ENCODE measurements at places on chromosomes 12 and 14.

DNA sequence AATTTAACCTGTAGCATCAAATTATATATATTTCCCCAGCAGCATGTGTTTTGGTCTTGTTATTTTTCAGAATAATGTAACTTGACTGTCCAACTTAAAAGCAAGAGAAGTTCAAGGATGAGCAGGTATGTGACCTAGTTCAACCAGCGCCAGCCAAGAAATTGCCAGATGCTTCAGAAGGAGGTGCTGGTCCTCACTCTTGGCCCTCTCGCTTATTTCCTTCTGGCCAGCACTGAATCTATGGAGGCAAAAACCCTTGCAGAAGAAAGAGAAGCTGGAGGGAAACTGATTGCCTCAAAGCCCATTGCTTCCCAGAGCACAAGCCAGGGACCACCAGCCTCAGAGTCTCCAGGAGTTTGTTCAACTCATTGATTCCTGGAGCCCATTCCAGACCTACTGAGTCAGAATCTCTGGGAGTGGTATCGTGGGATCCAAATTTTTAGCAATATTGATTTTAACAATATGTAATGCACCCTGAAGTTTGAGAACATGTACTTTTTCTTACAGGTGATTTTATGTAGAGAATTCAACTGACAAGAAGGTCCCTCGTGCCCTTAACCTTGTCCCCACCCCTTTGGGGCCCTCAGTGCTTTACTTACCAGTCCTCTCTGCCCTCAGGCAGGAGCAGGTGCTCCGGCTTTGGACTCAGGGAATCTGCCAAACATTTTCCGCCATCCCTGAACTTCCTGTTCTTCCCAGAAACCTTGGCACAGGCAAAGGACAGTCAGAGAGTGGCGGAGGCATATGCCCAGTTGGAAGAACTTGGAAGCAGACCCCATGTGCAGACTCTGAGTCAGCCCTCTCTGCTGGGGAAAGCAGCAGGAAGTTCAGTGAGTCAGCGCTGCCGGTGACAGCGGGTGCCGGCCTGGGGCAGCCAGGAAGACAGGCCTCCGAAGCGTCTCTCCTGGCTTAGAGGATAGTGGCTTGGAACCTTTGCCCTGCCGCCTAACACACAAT is 10.4 kb downstream of the BEST3 start:
- DNase-seq, result no peak

DNA sequence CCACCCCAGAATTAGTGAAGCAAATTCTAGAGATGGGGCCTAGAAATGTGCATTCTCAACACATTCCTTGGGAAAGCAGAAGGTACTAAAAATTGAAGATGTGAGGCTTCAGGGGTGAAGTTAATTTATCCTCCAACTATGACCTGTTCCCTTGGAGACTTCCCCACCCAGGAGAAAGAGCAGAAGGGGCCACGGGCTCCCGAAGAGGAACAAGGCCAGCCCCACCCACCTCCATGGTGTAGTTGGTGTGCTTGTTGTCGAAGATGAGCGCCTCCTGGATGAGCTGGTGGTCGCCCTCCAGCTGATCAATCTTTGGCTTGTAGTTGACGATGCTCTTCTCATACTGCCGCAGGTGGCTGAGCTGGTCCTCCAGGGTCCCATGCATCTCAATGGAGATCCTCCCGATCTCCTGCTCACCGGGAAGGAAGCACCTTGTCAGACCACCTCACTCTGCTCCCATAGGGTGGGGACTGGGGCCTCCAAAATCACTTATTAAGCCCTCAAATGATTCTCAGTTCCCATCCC is 87.8 kb upstream of the ZFP36L1 start:
- no peak for DNase-seq

DNA sequence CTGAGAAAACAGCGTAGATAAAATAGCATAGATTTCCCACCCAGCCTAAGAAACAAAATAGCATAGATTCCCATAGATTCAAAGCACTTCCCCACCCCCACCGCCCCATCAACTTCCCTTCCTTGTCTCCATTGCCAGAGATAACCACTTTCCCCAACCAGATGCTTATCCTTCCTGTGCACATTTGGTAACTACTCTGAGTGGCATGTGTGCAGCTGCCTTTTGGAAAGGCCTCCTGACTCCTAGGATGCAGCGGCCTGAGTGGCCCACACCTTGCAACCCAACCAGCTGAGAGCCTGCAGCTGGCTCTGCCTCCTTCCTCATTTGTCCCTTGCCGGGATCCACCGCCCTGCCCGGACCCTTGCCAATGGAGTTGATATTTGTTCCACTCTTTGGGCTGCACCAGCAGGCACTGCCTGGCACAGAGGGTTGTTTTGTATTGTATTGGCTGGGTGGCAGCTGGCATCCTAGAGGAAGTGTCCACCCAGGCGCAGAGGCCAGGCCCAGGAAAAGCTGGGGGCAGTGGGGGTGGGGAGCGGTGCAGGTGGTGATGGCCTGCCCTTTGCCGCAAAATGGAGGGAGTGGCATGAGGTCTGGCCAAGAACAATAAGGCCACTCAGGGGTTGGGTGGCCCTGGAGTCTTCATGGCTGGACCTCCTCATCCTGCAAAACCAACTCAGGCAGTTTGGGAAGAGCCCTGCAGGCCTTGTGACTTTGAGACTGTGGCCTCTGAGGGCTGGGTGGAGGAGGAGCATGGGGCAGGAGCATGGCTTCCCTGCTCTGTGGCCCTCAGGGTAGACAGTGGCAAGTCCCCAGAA is 4.9 kb downstream of the SLC48A1 start:
- no peak for DNase-seq

- no peak for DNase-seq
Measured at GRCh38 chr12:14777271-14777670, 26.0 kb downstream of the WBP11 start.

DNA sequence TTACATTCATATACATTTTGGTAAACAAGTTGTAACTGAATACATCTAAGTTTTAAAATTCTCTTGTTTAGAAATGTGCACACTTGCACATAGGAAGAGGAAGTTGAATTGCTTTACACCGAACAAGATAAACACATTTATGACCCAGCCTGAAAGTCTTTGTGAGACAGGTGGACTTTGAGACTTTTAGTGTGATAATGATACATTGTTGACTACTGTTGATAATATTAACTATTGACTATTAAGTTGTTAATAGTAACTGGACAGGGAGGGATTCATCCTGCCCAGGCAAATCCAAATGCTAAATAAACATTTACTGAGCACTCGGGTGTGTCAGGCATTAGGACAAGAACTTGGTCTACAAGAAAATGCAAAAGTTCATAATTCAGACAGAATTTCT is 68.0 kb downstream of the AVPR1A start:
- DNase-seq, result no peak

DNA sequence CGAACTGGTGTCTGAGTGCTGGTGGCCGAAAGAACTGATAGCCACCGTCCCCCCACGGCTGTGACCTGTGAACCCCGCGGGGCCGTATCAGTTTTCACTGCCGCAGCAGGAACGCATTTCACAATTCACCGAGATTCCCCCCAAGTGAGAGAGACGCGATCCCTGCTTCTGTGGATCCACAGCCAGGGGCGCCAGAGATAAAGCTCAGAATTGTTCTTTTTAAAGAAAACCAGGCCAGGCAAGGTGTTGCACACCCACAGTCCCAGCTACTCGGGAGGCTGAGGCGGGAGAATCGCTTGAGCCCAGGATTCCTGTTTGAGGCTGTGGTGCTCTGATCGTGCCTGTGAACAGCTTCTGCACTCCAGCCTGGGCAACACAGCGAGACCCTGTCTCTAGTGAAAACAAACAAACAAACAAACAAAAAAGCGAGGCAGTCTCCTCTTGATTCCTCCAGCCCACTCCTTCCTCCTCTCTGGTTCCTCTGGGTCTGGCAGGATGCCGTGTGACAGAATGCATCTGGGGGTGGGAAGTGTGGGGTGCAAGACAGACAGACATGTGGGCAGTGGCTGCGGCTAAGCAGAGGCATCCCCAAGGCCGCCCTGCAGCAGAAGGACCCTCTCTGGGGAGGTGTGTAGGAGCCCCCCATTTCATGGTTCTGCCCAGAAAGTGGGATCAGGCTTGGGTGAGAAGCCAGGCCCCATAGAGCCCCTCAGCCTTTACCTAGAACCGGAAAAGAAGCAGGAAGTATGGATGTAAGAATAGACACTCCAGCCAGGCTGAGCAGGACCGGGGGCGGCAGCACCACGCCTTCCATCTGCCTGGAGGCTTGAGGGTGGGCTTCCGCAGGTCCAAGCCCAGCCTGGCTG is 39.2 kb upstream of the PPP1R13B start:
- no peak for DNase-seq

- no peak for DNase-seq
Measured at GRCh38 chr12:108356835-108357806, 18.0 kb upstream of the CMKLR1 start.

- DNase-seq, result no peak
Measured at GRCh38 chr14:71474301-71475265, 457.6 kb upstream of the RGS6 start.

DNA sequence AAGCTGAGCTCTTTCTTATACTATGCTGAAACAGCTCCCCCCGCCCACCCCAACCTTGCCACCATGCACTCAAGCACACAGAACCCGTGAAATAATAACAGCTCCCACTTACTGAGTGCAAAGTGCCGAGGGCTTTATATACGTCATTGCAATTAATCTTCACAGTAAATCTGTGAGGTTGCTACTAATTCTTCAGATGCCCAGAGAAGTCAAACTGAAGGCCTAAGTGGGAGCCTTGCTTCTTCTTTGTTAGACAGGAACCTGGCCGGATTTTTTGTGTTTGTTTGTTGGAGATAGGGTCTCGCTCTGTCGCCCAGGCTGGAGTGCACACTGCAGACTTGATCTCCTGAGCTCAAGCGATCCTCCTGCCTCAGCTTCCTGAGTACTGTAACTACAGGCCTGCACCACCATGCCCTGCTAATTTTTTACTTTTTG is 34.0 kb downstream of the VCPKMT start:
- no peak for DNase-seq

DNA sequence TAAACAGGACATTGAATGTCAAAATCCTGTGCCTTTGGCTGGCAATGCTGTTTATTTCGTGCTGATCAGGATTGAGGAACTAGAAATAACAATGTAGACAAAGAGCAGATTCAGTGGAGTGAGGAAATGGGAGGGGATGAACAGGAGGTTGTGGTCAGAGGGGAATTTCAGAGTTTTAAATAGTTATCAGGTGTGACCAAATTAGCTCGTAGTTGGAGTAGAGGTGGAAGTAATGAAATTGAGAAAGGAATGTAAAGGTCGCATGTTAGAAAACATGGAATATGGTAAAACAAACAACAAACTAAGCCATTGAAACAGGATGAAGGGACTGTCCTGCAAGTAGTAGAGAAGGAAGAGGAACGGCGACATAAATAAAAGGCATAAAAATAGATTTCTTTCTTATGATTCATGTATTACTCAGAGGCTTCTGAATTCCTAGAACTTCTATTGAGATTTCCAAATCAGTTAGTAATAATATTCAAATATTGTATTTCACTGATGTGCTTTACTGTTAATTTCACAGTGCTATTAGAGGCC is 9.5 kb upstream of the SAV1 start:
- no peak for DNase-seq

DNA sequence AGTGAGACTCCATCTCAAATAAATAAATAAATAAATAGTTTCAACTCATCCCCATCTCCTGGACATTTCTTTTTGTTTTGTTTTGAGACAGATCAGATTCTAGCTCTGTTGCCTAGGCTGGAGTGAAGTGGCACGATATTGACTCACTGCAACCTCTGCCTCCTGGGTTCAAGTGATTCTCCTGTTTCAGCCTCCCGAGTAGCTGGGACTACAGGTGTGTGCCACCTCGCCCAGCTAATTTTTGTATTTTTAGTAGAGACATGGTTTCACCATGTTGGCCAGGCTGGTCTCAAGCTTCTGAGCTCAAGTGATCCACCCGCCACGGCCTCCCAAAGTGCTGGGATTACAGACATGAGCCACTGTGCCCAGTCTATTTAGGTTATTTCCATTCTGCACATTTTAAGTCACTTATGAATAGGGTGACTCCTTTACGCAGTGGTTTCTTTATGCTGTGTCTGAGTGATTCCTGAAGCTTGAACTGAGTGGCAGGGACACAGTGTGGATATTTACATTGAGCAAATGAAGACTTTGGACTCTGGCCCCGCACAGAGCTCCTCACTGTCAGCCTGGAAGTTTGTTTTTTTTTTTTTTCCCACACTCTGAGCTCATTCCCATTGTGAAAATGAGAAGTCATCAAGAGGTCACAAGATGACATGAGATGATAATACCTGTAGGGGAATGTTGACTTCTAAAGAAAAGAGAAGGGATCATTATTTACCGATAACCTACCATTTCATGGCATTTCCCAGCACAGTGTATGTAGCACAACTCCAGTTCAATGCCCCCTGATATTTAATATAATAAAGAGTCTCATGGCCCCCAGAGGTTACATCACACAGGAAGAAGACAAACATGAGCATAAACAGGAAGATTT is 72.6 kb downstream of the TBX3 start:
- DNase-seq, result no peak

GRCh38 chr14:22449600-22449905 is 139.5 kb downstream of the DAD1 start:
- DNase-seq, result no peak

DNA sequence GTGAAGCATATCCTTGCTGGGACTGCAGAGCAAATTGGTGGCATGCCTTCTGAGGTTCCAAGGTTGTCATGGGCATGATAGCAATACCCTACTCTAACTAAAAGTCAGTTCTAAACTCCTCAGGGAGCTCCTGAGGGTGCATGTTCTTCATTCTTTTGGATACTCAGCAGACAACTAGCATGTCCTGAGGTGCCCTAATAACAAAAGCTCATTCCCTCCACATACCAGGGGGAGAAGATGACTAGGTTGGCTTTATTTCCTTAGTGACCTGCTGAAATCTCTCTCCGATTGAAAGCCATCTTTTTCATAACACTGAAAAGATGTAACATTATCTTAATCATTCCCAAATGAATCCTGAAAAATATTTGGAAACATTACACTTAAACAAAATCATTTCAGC is 188.7 kb upstream of the IGF1 start:
- DNase-seq, result no peak

- DNase-seq, result no peak
Measured at GRCh38 chr12:53065470-53065869, 13.7 kb downstream of the SPRYD3 start.

DNA sequence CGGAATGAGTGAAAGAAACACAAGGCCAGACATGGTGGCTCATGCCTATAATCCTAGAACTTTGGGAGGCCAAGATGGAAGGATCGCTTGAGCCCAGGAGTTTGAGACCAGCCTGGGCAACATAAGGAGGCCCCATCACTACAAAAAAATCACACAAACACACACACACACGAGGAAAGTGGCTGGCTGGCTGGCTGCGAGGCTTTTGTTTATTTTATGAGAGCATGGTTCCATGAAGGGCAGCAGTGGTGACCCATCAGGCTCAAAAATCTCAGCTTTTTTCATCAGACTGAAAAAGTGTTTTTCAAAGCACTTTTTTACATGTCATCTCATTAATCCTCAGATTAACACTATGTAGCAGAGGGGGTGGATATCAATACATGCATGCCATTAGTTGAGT is 27.7 kb downstream of the VDR start:
- DNase-seq, result no peak

GRCh38 chr12:47079981-47080724 is 394 bp upstream of the AMIGO2 start:
- no peak for DNase-seq

Data from activated CD4-positive, alpha-beta T cell treated with anti-CD3 and anti-CD28 coated beads for 1 hour (primary cell).